Stimulated activated CD4-positive, alpha-beta T cell treated with anti-CD3 and anti-CD28 coated beads, Interleukin-4, amount 100 ng/mL, for 1 hour (primary cell): ENCODE measurements at places on chromosomes 5 and 9.
A peak's percentile ranks its signal among the peaks of the same experiment; 100 is the strongest.

GRCh38 chr9:129109537-129109903 is 1.1 kb downstream of the CRAT start:
- DNase-seq = no peak

- DNase-seq = no peak
These were observed 497.0 kb upstream of the GRAMD2B start for GRCh38 chr5:125926172-125926571.

- DNase-seq = no peak
These were observed 5.6 kb downstream of the MIGA2 start for GRCh38 chr9:129042016-129042415.

DNA sequence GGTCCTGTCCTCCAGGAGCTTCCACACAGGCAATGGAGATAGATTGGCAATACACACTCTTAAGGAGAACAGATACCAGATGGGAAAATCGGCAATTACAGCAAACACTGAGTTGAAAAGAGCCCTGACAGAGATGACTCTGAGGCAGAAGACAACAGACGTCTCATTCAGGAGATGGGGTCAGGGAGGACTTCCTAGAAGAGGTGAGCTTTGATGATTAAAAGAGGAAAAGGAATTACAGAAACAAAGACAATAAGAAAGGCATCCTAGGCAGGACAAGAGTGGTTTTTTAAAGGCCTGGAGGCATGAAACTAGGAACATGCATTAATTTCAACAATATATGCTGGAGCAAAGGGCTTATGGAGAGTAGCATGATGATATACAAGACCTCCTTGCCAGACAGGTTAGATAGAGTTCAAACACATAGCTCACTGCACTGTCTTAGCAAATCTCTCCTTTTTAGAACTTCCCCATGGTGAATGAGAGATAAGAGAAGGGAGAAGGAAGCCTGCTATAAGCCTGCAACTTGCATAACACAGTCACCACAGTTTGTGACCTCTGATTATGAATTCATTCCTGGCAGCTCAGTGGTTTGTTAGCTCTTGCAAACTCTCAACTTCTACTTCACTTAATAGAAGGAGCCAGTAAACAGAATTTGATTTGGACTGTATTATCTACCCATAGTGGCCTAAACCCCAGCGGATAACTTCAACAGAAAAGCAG is 48.5 kb downstream of the SIL1 start:
- no peak for DNase-seq

DNA sequence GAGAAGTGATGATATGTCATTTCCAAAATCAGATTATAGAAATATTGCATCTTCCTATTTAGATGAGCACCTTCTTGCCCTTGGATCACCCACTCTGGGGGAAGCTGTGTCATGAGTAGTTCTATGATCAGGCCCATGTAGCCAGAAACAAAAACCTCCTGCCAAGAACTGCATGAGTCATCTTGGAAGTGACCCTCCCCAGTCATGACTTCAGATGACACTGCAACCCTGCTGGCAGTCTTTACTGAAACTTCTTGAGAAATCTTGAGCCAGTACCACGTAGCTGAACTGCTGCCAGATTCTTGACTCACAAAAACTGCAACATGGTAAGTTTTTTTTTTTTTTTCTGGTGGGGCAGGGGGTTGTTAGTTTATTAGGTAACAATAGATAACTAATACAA is 439.6 kb upstream of the PTGER4 start:
- peak; percentile 19 for DNase-seq

DNA sequence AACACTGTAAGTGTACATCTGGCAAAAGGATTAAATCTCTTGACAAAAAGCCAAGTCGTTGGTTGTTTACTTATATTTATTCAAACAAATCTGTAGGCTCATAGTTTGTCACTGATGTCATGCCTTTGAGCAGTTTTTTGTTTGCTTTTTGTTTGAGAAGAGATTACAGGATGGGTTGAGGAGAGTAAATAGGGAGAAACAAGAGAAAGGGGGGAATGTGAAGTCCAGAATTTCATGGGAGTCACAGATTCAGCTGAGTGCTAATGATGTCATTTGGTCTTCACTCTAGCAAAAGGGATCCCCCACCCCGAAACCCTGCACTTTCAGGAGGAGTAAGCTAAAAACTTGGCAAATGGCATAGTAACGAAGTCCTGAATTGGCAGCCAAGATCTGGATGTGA is 337.4 kb downstream of the GLIS3 start:
- DNase-seq = no peak

DNA sequence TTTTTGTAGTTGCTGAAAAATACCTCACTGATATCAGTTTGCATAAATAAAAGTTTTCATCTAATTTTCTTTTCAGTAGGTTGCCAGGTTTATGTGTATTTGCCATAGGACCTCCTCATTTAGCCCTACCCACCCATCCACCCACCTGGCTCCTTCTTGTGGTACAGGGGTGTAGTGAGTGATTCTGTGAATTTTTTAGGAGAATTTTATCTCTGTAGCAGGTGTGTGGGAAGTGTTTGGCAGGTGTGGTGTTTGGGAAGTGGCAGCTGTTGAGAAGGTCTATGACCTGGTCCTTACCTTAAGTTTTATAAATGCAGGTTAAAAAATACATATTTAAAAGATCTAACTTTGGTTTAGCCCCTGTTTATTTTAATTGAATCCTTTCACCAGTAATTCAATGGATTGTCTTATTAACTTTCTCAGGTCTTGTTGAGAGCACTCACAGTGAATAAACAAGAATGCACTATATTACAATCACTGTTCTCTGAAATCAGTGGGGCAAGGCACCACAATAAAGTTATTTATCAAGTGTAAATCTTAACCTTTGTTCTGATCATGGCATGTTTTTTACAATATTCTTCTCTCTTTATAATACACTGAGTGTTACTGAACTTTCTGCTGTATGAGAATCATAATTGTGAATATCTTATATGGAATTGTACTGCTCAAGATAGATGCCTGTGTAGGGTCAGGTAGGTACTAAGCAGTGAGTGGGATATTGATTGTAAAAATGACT is 189.1 kb downstream of the WDR70 start:
- DNase-seq = no peak

DNA sequence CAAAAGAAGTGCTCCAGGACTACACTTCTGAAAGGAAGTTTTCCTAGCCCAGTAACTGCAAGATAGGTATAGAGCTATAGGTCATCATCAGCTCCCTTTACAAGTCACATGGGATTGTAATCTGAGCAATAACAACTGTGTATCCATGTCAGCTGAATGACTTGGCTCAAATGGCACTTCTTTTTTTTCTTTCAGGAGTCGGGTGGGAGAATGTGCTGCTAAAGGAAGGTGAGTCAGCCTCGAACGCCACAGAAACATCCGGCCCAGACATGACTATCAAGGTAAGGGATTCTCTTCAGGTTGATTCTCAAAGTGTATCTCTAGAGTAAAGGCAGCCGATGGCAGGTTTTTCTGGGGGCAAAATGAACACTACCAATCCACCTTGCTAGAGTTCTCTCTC is 192.2 kb downstream of the C9orf152 start:
- DNase-seq = no peak

DNA sequence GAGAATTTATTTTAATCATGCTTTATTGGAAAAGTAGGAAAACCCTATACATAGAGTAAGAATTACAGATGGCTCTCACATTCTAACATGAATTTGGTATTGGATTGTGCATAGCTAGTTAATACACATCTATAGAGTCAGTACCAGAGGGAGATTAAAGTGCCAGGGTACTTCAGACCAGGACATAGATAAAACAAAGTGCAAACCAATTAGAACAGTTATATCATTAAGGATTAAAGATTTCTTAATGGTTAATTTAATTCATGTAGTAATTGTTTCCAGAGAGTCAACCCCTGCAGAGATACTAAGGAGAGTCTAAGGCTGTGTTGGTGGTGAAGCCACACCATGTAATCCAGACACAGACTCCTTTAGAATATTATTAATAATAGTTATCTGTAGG is 8.8 kb downstream of the ISOC1 start:
- no peak for DNase-seq

DNA sequence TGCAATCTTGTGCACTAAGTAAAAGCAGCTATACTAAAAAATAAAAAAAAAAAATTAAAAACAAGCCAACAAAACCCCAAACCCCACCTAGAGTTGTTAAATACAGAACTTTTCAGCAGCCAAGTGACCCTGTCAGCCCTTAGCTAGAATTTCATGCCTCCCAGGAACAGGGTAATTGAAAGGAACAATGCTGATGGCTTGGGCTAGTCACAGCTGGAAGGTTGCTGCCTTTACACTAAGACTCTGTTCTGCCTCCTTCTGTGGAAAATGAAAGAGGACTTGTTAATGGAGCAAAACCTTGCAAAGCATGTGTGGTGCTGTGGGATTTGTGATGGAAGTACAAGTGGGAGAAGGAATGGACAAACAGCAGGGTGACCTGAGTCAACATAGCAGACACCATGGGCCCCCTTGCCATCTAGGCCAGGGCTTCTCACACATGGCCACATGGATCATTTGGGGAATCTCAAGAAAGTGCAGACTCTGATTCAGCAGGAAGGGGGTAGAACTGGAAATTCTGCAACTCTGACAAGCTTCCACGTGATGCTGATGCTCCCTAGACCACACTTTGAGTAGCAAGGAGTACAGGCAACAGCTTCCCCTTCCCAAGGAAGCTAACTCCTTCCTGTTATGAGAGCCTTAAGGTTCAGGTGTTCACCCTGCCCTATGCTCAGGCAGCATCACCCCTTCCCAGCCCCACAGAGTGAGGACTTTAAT is 14.9 kb upstream of the TMEM252 start:
- no peak for DNase-seq

GRCh38 chr5:141695627-141696215 is 13.7 kb upstream of the ARAP3 start:
- DNase-seq = no peak

DNA sequence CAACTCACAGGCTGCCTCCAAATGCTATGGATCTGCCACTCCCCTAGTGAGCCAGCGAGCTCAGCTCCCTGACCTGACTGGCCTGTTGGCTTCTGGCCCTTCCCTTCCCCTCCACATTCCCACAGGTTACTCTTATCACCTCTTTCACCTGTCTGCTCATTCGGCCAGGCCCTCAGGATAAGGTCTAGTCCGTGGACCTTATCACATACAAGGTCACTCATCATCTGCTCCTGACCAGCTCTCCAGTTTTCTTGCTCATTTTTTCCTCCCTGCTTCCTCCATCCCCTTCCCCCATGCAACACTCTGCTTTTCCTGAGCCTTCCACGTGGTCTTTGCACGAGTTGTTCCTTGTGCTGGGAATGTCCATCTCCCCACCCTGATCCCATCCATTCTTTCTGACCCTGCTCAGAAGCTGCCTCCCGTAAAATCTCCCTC is 25.9 kb upstream of the NDST1 start:
- DNase-seq = no peak

DNA sequence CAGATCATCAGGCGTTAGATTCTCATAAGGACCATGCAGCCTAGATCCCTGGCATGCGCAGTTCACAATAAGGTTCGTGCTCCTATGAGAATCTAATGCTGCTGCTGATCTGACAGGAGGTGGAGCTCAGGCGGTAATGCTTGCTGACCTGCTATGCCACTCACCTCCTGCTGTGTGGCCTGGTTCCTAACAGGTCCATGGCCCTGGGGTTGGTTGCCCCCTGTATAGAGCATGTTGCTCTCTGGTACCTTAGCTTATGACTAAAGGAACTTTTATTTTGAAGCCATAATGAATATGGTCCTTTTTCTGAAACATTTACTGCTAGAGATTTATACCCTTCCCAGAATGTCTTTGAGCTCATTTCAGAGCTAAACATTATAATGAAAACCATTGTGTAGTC is 3.1 kb downstream of the MAN2A1 start:
- no peak for DNase-seq

- no peak for DNase-seq
These were observed 12.0 kb upstream of the DNAH5 start for GRCh38 chr5:13956471-13956870.

DNA sequence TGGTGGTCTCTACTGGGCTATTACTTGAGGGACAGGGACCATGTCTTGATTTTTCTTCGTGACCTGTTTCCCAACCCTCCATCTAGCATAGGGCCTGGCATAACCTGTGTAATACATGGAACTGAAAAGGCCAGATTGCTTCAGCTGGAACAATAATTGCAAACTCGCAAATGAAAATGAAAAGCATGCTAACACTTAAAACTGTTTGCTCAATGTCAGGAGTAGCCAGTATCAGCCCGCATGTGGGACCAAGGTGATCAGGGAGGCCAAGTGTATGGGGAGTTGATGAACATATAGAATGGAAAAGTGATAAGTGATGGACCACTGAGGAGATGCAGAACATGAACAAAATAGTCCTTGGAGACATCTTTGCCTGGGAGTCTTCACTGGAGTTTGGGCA is 25.2 kb downstream of the GLRX start:
- no peak for DNase-seq

- no peak for DNase-seq
These were observed 19.8 kb downstream of the CD274 start for GRCh38 chr9:5470122-5470521.

- DNase-seq = no peak
These were observed 23.0 kb upstream of the GOLM1 start for GRCh38 chr9:86122311-86122710.

GRCh38 chr9:112332674-112332976 is 794 bp downstream of the PTBP3 start:
- no peak for DNase-seq
